ENCODE measurements at places on chromosomes 3 and 15.

DNA sequence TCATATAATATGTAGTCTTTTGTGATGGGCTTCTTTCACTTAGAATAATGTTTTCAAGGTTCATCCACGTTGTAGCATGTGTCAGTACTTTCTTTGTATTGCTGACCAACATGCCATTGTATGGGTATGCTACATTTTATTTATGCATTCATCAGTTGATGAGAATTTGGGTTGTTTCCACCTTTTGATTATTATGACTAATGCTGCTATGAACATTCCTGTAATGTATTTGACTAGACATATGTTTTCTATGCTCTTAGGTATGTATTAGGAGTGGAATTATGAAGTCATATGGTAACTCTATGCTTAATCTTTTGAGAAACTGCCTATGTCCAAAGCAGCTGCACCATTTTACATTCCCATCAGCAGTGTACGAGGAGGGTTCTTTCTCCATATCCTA is 3.2 kb upstream of the PODXL2 start:
- no peaks in the 10 kb centered on the region for H3K4me1 ChIP-seq
- H3K27ac ChIP-seq, result no peak overlapping the region
- no peak for DNase-seq
- no peak overlapping the region for H3K4me3 ChIP-seq
- peaks cover 14% of the 10 kb centered on the region for H3K36me3 ChIP-seq

- no peaks in the 10 kb centered on the region for H3K27me3 ChIP-seq
- no peak for DNase-seq
- H3K27ac ChIP-seq, result no peak overlapping the region
- no peaks in the 10 kb centered on the region for H3K4me1 ChIP-seq
Observed at GRCh38 chr3:188869628-188870027, 302.1 kb upstream of the TPRG1 start.

DNA sequence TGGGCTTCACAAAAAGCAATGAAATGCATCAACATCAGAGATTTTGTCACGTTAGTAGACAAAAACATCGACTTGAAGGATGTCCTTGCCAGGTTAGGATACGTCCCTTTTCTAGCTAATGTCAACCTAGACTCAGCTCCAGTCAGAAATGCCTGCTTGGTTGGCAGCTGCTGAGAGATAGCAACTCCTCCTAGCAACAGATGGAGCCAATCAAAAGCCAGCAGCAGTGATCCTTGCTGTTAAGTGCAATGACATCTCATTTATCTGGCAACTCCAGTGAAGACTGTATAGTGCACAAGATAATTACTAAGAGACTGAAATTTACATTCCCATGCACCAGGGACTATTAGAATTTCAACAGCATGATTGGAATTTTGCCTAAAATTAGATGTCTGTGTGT is 424.1 kb downstream of the FGF12 start:
- no peak overlapping the region for H3K4me3 ChIP-seq
- no peak overlapping the region for H3K27ac ChIP-seq
- H3K36me3 ChIP-seq, result no peaks in the 10 kb centered on the region
- peak; percentile 14 for DNase-seq
- H3K4me1 ChIP-seq, result no peaks in the 10 kb centered on the region

DNA sequence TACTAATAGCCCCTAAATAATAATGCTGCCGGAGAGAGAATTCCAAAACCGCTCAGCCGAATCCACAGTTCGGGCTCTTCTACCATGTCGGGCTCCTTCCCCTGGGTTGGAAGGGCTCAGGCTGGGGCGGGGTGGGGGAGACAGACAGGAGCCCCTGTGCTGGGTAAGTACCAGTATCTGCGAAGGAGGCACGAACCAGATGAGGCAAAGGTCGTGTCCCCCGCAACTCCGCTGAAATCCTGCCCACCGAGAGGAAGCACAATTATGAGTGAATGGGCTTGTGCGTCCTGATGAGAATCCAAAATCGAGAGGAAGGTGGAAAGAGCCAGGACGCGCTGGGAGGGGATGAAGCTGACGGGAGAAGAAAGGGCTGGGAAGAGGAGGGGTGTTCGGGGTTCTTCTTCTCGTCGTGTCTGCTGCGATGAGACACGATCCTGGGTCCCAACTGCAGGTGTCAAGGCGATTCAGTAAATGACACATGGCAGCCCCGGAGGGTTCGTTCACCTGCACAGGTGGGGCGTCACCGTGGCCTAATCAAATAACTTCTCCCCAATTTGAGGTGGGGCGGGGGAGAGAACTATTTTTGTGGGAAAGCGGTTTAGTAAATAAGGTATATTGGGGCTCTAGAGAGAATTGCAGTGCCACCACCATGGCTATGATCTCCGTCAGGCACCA is 707 bp upstream of the FAM81A start:
- no peak for DNase-seq
- no peaks in the 10 kb centered on the region for H3K36me3 ChIP-seq
- no peak overlapping the region for H3K27ac ChIP-seq
- H3K4me3 ChIP-seq, result no peak overlapping the region
- peaks cover 27% of the 10 kb centered on the region for H3K27me3 ChIP-seq
- H3K4me1 ChIP-seq, result no peaks in the 10 kb centered on the region

- DNase-seq, result no peak
- H3K36me3 ChIP-seq, result no peaks in the 10 kb centered on the region
- H3K4me3 ChIP-seq, result no peak overlapping the region
- no peaks in the 10 kb centered on the region for H3K4me1 ChIP-seq
- H3K27ac ChIP-seq, result no peak overlapping the region
Observed at GRCh38 chr3:17077606-17078005, 192.9 kb downstream of the PLCL2 start.

GRCh38 chr15:89828281-89829145 is 13.9 kb upstream of the ANPEP start:
- no peaks in the 10 kb centered on the region for H3K36me3 ChIP-seq
- DNase-seq, result peak; percentile 56
- H3K27ac ChIP-seq, result no peak overlapping the region
- no peaks in the 10 kb centered on the region for H3K4me1 ChIP-seq
- H3K27me3 ChIP-seq, result no peaks in the 10 kb centered on the region

DNA sequence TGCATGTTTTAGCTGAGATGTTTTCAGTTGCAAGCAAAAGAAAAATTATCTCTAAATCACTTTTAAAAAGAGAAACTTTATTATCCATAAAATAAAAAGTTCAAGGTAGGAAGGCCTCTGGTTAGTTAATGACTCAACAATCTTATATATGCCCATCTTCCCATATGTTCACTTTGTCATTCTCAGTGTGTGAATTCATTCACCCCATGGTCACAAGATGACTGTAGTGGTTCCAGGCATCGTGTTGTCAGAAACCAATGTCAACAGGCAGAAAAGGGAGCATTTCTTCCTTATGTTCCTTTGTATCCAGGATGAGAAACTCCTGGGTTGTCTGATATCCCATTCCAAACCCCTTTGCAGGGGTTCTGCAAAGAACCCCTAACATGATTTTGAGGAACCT is 119.9 kb upstream of the RAP2B start:
- no peaks in the 10 kb centered on the region for H3K36me3 ChIP-seq
- H3K4me1 ChIP-seq, result no peaks in the 10 kb centered on the region
- no peak overlapping the region for H3K27ac ChIP-seq
- no peak overlapping the region for H3K4me3 ChIP-seq
- H3K27me3 ChIP-seq, result no peaks in the 10 kb centered on the region

GRCh38 chr3:195070336-195070735 is 200.6 kb downstream of the XXYLT1 start:
- H3K27ac ChIP-seq, result no peak overlapping the region
- H3K4me3 ChIP-seq, result no peak overlapping the region
- DNase-seq, result no peak
- no peaks in the 10 kb centered on the region for H3K27me3 ChIP-seq

DNA sequence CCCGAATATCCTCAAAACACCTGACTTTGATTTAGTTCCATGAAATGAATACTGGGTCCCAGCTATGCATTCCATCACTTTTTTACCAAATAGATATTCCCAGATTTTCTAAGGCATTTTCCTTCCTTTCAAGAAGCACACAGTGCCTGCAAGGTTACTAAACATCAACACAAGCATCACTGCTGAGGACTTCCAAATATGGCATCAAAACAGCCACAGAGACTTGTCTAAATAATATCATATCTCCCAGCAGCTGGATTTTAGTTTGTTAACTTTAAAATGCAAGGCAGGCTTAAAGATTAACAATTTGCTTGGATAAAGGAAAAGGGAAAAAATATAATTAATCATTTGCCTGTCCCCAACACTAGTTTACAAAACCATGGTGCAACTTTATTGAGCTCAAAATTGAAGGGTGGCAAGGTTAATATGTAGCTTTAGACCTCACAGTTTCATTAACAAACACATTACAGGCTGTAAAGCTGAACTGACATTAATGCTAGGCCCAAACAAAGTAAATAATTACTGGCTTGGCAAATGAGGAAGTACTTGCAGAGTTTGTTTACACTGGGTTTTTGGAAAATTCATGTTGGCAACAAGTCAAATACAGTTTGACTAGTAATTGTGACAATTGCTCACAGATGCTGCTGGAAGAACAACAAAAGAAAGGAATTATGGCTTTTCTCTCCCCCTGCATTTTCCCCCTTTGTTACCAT is 401.7 kb upstream of the CDIN1 start:
- H3K27ac ChIP-seq, result no peak overlapping the region
- no peaks in the 10 kb centered on the region for H3K36me3 ChIP-seq
- H3K27me3 ChIP-seq, result no peaks in the 10 kb centered on the region
- no peak for DNase-seq

DNA sequence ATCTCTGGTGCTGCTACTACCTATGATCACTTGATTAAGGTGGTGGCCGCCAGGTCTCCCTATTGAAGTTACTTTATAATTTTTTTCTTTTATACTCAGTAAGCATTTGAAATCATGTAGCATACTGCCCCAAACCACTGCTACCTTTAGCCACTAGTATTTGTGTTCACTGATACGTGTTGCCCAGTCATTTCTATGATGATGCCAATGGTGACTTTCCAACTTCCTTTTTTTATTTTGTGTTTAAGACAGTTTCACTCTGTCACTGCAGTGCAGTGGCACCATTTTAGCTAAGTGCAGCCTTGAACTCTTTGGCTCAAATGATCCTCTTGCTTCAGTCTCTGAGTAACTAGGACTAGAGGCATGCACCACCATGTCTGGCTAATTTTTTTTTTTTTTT is 598.2 kb downstream of the NAALADL2 start:
- H3K36me3 ChIP-seq, result no peaks in the 10 kb centered on the region
- no peak overlapping the region for H3K27ac ChIP-seq
- H3K4me1 ChIP-seq, result no peaks in the 10 kb centered on the region
- H3K27me3 ChIP-seq, result no peaks in the 10 kb centered on the region

DNA sequence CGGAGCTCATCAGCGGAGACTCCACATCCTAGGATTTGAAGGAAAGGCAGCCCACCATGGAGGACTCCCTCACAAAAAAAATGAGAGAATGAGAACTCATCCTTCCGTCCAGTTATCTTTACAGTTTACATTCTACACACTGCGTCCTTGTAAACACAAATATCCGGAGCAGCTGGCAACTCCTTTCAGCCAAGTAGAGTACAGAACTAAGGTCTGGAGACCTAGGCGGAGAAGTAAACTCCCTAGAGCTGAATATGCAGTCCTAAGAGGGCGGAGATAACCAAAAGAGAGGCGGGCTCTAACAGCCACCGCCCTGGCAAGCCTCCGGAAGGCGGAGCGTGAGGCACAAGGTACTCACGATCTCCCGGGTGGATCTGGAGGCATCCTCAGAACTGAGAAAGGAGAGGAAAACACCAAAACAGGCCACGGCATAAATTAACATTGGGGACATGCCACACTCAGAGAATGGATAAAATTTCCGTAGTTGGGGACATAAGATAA is 924 bp upstream of the SIN3A start:
- H3K27ac ChIP-seq, result peak overlapping the region; percentile 82
- DNase-seq, result peak; percentile 89
- peak overlapping the region; percentile 88 for H3K4me3 ChIP-seq
- no peaks in the 10 kb centered on the region for H3K36me3 ChIP-seq
- H3K4me1 ChIP-seq, result no peaks in the 10 kb centered on the region
- no peaks in the 10 kb centered on the region for H3K27me3 ChIP-seq

GRCh38 chr3:129104051-129104450 is 17.6 kb downstream of the RAB43 start:
- no peak for DNase-seq
- H3K36me3 ChIP-seq, result peaks cover 4% of the 10 kb centered on the region
- no peaks in the 10 kb centered on the region for H3K4me1 ChIP-seq
- H3K27me3 ChIP-seq, result no peaks in the 10 kb centered on the region
- no peak overlapping the region for H3K4me3 ChIP-seq

GRCh38 chr3:169861871-169862270 is 7.9 kb downstream of the LRRC31 start:
- no peaks in the 10 kb centered on the region for H3K36me3 ChIP-seq
- H3K4me3 ChIP-seq, result no peak overlapping the region
- no peaks in the 10 kb centered on the region for H3K4me1 ChIP-seq
- H3K27ac ChIP-seq, result no peak overlapping the region

GRCh38 chr3:44026220-44026865 is 215.3 kb upstream of the TOPAZ1 start:
- no peak for DNase-seq

GRCh38 chr3:84836961-84837360 is 121.8 kb upstream of the CADM2 start:
- no peaks in the 10 kb centered on the region for H3K4me1 ChIP-seq
- H3K36me3 ChIP-seq, result no peaks in the 10 kb centered on the region
- peak; percentile 83 for DNase-seq
- no peak overlapping the region for H3K27ac ChIP-seq
- H3K27me3 ChIP-seq, result no peaks in the 10 kb centered on the region

DNA sequence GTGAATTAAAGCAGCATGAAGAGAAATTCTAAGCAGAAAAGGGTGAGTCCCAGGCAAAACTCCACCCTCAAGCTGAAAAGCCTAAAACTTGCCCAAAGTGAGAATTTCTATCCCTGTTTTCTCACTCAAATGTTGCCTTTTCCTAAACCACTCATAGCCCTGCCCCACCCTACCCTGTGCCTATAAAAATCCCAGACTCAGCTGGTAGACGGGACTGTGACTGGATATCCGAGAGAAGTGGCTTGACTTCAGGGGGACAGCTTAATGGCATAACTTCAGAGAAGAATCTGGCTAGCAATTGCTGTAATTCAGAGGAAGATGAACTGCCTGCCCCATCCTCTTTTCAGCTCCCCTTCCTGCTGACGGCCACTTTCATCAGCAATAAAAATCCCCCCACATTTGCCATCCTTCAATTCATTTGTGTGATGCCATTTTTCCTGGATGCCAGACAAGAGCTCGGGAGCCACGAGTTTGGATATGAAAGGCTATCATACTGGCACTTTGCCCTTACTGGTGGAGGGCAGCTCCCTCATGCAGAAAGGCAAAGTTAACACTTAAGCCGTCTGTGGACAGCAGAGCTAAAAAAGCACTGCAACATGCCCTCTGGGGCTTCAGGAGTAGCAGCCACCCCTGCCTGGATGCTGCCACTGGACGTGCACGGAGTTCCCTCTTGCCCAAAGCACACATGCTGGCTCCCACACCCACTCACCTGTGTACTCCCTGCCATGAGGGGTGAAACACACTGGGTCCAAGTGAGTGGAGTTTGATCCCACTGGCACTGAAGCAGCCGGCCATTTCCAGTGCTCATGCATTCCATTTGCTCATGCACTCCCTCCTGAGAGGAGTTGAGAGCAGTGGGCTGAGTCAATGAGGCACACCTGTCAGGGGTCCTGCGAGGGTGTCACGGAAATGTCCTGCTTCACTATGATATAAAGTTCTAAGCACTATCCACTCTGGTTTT is 670.6 kb downstream of the PLOD2 start:
- H3K4me3 ChIP-seq, result no peak overlapping the region
- H3K36me3 ChIP-seq, result no peaks in the 10 kb centered on the region
- DNase-seq, result no peak
- no peaks in the 10 kb centered on the region for H3K27me3 ChIP-seq
- H3K4me1 ChIP-seq, result no peaks in the 10 kb centered on the region
- no peak overlapping the region for H3K27ac ChIP-seq

GRCh38 chr15:45027220-45027619 is 4.2 kb downstream of the SORD start:
- DNase-seq, result peak; percentile 45
- no peaks in the 10 kb centered on the region for H3K36me3 ChIP-seq
- no peak overlapping the region for H3K27ac ChIP-seq

All from mesendoderm (in vitro differentiated cells).